Nucleus accumbens (tissue), 56 donors: ENCODE measurements at places on chromosomes 1 and 21.
A peak's percentile ranks its signal among the peaks of the same experiment; 100 is the strongest.

DNA sequence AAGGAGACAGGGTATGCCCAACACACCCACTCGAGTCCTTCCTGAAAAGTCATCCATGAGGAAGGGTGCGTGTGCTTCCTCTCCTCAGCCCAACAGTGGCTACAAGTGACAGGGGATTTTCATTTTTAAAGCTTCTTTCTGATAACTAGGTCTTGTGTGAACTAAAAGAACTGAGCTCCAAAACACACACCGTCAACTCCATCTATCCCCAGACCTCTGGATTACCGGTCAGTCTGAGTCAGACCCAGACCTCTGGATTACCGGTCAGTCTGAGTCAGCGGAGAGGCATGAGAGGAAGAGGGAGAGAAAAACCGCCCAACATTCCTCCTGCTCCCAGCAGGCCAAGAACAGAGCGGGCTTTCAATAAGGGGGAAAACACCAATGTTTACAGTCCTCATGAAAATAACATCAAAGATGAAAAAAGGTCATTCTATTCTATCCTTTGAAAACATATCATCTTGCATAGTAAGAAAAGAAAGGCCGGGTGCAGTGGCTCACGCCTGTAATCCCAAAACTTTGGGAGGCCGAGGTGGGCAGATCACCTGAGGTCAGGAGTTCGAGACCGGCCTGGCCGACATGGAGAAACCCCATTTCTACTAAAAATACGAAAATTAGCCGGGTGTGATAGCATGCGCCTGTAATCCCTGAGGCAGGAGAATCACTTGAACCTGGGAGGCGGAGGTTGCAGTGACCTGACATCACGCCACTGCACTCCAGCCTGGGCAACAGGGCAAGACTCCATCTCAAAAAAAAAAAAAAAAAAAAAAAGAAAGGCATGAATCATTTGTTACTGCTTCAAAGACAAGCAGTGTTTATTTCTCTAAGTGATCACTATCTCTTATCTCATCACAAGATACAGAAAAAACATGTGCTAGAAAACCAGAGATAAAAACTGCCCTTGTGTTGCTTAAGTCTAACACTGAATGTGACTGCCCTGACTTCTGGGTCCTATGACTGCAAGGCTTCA, 3.4 kb downstream of the PTTG1IP start:
- no peak for DNase-seq

GRCh38 chr1:109821221-109821669, 57.5 kb upstream of the EPS8L3 start:
- DNase-seq = no peak

GRCh38 chr1:117180147-117180967, 30.4 kb downstream of the VTCN1 start:
- DNase-seq = no peak

GRCh38 chr1:112074711-112075110, 85.2 kb upstream of the KCND3 start:
- DNase-seq = no peak

DNA sequence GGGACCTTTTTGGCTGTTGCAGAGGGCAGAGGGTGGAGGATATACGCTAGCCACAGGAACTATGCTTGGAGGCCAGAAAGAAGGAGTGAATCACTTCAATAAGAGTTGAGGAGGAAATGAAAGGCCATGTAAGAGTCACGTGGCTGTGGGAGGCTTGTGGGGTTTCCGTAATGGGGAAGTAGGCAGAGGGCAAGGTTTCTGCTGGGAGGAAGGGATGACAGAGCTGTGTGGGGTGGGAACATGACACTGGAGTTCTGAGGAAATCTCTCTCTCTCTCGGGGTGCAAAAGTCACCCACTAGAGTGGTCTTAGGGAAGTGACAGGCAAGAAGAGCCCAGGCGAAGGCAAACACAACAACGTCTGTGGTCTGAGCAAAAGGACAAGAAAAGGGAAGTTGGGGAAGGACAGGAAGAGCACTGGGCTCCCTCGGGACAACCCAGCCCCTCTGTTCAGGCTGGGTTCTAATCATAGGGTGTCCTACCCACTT, 3.9 kb upstream of the CD1C start:
- DNase-seq = peak; percentile 10

DNA sequence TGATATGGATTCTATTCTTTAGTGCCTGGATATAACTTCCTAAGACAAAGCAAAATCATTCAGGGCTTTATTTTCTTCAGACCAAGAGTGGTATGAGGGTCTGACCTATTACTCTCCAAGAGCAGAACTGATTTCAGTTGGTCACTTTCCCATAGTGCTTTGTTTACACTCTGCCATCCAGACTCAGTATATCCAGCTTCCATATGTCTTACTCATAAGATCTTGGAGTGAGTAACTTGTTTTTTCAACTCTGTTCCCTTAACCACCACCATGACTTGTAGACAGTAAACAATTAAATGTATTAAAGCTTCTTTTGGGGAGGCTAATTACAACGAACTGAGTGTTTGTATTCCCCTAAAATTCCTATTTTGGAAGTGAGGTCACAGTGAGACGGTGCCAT, 83.4 kb downstream of the USP24 start:
- DNase-seq = no peak

DNA sequence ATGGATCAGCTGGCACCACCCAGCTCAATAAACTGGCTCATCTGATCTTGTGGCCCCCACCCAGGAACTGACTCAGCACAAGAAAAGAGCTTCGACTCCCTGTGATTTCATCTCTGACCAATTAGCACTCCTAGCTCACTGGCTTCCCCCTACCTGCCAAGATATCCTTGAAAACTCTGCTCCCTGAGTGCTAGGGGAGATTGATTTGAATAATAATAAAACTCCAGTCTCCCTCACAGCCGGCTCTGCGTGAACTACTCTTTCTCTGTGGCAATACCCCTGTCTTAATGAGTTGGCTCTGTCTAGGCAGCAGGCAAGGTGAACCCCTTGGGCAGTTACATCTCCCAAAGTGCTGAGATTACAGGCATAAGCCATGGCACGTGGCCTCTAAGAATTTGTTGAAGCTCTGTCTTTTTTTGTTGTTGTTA, 11.8 kb upstream of the RHBDL2 start:
- DNase-seq = no peak

DNA sequence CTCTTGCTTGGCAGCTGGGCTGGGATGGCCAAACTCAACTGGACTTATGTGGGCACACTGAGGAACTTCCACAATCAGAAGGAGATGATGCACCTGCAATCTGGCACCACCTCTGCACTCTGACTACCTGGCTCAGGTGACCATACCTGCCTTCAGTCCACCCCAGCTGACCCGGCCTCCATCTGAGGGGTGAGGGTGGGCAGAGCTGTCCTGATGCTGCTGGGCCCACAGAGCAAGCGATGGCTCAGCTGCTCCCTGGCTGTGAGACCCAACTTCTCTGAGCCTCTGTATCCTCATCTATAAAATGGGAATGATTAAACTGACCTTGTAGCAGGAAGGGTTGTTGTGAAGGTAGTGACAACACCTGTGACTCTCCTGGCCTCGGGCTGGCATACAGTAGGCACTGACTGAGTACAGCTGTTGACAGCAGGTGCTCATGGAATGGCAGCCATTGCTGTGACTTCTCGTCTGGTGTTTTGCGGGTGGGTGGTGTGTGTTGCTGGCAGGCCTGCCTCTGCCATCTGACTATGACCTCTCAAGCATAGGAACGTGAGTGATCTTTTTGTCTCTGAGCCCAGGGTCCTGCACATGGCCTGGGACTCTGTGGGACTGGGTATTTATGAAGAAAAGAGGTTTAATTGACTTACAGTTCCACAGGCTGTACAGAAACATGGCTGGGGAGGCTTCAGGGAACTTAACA, 438.5 kb downstream of the PTPRU start:
- DNase-seq = no peak

- DNase-seq = no peak
Measured at GRCh38 chr1:211632117-211632807, 43.2 kb downstream of the NEK2 start.

GRCh38 chr21:43362321-43362791, 64.6 kb downstream of the SIK1 start:
- DNase-seq = no peak

- DNase-seq = no peak
Measured at GRCh38 chr1:214419650-214420049, 131.8 kb downstream of the PTPN14 start.
